ENCODE measurements at places on chromosomes 13 and 19.

DNA sequence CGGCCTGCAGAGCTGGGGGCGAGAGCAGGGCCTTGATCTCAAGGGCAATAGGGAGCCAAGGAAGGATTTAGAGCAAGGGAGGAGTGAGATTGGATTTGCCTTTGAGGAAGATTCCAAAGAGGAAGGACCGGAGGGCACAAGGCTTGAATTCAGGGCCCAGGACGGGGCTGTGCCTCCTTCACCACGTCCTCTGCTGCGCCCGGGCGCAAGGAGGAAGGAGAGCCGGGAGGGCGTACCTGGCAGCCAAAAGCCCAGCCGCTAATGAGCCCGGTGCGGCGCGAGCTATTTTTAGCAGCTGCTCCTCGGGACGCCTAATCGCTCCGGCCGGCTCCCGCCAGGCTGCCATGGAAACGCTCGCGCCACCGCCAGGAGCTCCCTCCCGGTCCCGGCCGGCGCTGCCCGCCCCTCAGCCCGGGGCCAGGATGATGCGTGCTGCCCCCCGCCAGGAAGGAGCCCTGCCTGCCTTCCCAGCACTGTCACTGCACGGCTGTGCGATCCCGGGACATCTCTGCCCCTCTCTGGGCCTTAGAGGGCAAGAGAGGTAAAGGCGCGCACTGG lies 31.3 kb downstream of the TINCR start:
- no peak for DNase-seq

GRCh38 chr13:80473695-80474094 lies 132.8 kb upstream of the SPRY2 start:
- no peak for DNase-seq

DNA sequence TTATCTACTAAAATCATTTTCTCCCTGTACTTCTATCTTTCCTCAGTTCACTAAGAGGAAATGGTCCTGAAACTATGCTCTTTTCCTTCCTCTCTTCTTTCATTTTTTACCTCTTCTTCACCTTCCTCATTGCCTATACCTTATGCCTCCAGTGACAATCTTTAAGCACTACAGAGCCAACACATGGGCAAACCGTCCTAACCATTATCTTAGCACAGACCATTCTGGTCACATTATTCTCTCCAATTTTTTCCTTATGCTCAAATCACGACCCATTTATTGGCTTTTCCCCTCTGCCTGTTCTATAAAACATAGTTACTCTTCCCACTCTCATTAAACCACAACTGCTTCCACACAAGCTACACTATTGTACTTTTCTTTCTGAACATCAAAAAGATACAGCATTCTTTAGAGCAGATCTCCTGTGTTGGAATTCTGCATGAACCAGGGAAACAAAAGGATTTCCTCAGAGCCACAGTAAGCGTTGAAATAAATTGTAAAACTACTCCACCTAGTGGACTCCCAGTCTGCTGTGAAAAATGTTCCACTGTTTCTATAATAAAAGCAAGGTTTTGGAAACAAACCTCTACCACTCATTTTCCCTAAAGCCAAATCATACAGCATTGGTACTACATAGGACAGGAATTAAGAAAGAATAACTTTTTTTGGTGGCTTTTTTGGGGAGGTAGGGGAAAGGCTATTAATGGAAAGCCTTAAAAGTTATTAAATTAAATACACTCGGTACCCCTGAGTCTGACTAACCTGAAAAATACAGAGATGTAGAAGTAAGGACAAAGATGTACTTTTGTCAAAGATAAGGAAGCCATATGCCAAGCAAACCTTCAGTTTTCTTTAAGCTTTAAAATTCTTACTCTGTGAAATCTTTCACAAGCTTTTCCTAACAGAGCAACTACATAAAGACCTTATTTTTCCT lies 19.5 kb downstream of the NUFIP1 start:
- DNase-seq = no peak

- no peak for DNase-seq
Measured at GRCh38 chr13:99151516-99151915, 49.1 kb upstream of the UBAC2 start.

DNA sequence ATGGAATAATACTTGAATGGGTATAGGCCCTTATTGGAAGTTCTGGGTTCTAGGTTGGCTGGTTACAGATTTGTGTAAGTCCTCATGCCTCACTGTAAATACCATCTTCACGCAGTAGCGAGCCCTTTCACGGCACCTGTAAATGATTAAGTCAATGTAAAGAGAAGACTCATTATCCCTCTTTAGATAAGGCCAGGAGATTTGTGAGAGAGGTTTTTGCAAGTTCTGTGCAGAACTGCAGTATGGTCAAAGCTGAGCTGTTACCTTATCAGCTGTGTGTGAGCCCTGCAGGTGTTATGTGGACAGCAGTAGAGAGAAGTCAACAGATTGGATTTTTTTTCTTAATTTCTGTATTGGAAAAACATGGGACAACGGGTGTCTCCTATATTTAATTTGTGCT lies 141.6 kb downstream of the SHISA2 start:
- DNase-seq = no peak

DNA sequence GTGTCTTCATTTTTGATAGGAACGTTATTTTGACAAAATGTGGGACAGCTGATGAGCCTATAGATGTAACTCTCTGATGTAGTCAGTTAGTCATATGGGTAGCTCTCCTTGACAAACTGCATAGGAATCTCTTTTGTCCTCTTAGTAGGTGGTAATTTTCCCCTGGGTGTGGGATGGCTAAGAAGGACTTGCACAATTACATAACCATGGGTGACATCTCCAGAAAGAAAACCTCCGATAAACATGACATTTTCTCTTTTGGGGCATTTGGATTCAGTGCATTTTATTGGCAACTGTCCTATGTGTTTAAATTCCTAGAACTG lies 41.8 kb downstream of the IGFL3 start:
- DNase-seq = no peak

DNA sequence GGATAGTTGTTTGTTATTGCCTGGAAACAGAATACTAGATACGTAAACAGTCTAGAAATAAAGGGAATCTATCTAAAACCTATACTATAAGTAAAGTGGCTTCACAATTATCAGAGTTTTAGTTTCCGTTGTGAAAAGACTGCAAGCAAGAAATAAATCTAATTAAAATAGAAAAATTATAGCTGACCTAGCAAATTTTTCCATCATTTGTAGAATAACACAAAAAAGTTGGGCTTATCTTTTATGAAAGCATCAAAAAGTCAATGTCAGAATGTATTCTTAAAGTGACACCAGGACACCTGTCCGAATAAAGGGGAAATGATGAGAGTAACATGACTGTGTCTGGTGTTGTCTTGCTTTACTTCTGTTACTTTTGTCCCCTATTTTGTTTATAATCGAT lies 1248.9 kb upstream of the MIR17HG start:
- DNase-seq = no peak

- no peak for DNase-seq
Measured at GRCh38 chr19:1673645-1674292, 21.4 kb upstream of the TCF3 start.

DNA sequence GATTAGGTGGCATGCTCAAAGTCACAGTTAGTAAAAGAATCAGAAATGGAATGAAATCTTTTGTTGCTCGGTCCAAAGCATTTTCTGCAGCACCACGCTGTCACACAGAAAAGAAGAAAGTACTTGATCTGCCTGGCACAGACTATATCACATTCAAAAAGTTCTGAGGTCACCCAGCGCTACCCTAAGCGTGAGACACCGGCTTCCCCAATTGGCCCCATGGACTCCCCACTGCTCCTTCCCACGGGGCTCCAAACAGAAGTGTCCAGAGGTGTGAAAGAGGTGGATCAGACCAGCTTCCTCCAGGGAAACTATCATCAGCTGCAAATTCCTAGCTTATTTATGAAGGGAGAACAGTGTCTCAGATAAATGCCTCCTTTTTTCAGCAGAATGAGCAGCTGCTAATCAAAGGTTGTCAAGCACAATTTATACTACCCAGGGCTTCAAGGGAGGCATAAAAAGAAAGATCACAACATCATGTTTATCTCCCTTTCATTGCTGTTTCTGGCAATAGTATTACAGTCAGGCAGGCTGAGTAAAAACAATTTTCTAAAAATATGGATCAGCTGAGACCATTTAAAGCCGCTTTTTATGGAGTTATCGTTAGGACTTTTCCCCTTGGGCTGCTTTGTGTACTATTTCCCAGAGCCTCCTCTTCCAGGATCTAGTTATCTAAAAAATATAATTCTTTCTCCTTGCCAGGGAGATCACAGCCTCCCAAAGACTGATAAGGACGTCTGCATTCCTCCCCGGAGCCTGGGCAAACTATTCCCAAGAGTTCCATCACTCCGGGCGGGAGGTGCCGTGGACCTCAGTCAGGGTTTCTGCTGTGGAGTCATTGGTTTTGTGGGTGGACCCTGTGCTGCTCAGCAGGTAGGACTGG lies 208.0 kb downstream of the LHFPL6 start:
- DNase-seq = no peak

- DNase-seq = no peak
Measured at GRCh38 chr13:99265162-99265800, 7.1 kb upstream of the GPR18 start.

DNA sequence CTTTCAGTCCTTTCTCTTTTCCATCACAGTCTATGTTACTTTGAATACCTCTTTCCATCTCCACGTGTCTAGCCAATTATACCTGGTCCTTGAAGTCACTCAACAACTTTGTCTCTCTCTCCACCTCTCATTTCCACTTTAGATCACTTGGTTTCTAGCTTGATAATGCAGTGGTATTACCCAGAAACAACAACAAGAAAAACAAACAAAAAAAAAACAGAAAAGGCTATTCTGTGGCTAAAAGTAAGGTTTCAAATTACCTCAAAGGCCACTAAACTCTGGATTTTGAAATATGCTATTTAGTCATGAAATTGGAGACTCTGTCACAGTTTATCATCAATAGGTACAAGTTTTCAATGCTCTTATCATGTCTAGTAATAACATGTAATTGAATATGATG lies 184.8 kb downstream of the PCDH9 start:
- no peak for DNase-seq

GRCh38 chr19:8456064-8456463 lies 11.3 kb downstream of the HNRNPM start:
- no peak for DNase-seq

- DNase-seq = no peak
Measured at GRCh38 chr19:20860339-20860738, 62.7 kb upstream of the ZNF85 start.

DNA sequence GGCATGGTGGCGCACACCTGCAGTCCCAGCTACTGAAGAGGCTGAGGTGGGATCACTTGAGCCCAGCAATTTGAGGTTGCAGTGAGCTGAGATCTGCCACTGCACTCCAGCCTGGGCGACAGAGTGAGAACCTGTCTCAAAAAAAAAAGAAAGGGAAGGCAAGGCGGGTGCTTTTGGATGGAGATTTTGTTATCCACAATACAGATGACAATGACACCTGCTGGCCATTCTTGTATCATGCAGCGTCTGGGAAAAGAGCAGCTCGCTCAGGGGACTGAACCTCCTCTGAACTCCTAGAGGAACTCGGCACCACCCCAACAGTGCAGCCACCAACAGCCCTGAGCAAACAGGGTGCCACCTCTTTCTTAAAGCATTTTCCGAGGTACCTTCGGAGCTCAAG lies 22.8 kb downstream of the HAUS8 start:
- DNase-seq = no peak

GRCh38 chr19:45866400-45867176 lies 2.5 kb downstream of the FOXA3 start:
- DNase-seq = no peak

GRCh38 chr19:51219971-51220370 lies 4.9 kb upstream of the CD33 start:
- DNase-seq = no peak

- no peak for DNase-seq
Measured at GRCh38 chr19:32702010-32702409, 10.4 kb downstream of the NUDT19 start.

- no peak for DNase-seq
Measured at GRCh38 chr19:49851456-49852259, 699 bp downstream of the PTOV1 start.

- DNase-seq = no peak
Measured at GRCh38 chr13:111368091-111368490, 47.6 kb downstream of the TEX29 start.

DNA sequence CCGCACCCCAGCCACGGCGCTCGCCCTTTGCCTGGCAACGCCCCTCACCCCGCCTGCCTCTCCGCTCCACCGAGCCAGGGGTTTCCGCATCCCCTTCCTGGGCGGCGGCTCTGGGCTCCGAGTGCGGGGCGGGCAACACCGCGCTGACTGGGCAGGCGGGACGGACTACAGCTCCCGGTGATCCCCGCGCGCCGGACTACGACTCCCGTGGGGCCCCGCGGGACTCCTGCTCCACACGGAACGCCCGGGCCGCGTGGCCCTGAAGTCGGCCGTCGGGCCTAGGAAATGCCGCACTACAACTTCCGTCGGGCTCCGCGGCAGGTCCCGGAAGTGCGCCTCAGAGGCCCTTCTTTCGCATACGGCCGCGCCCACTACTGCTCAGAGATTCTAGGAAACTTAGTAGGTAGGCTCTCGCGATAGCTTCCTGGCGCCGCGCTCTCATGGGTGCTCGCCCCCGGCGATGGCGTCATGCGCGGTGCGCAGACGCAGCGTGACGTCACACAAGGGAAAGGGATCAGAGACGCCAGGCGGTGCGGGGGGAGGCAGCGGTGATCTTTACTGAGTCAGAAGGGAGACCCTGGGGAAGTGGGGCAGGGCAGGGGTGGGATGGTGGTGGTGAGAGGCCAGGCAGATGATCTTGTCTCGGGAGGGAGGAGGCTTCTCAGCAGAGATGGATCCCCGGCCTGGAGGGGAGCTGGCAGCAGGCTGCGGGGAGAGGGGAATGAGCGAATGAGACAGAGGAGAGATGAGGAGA lies at the start of gene JOSD2:
Gene JOSD2 (minus strand): TSS at position 123 of the 754 bp plus-strand sequence. CDS start 760 bp downstream, outside the sequence.
- DNase-seq = peak; percentile 92

DNA sequence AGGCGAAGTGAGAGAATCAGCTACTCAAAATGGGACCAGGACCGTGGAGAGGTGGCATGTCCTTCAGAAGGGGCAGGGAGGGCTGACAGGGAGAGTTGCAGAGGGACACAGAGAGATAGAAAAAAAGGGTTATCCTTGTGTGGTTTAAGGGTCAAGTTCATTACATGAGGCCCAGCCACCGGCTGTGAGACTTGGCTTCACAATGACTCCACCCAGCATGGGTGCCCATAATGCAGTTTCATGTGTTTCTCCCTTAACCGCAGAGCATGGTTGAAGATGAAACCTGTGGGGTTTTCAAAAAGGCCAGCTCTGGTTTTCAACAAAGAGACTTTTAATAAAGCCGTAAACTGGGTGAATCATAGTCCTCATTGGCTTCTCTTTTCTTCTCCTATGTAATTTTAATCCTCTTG lies 164.6 kb downstream of the KLF5 start:
- DNase-seq = no peak

DNA sequence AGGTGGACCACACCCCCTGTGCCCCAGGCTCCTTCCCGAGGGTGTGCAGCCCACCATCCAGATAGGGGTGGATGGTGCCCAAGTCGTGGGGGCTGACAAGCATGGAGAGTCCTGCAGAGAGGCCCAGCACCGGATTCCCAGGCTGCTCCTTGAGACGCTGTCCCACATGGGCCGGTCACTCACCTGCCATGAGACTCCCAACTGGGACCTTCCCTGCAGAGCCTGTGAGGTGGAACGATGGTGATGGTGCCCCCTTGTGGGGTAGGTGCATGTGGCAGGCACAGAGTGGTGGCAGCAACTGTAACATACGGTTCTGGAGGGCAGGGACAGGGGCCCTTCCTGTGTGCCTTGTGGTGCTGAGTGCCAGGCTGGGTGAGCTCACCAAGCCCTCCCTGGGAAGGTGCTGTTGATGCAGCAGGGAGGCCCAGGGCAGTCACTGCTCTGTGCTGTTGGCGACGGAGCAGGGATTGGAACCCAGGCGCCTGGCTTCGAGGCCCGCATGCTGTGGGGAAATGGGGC lies 33.1 kb downstream of the PPP1R37 start:
- DNase-seq = peak; percentile 15

- no peak for DNase-seq
Measured at GRCh38 chr13:98274921-98275487, 97.9 kb upstream of the RNF113B start.
